ENCODE measurements at places on chromosomes 6 and 20.

DNA sequence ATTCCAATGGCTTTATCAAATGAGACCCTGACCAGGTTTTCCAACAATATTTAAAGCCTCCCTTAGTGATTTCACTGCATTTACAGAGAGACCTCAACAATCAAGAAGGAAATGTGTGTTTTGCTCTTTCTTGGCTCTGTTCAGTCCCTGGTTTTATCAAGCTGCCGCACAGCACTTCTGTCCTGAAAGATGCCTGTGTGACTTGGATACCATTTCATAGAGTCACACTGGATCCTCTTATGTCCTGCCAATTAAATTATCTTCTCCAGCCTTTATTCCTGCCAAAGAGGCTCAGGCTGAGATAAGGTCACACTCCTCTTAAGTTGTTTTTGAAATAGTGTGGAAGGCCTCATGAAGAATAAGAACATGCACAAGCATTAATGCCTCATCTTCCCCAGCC, 197.0 kb upstream of the RNF217 start:
- DNase-seq, result no peak

GRCh38 chr20:58868795-58869194, 16.3 kb downstream of the GNAS start:
- DNase-seq, result no peak

DNA sequence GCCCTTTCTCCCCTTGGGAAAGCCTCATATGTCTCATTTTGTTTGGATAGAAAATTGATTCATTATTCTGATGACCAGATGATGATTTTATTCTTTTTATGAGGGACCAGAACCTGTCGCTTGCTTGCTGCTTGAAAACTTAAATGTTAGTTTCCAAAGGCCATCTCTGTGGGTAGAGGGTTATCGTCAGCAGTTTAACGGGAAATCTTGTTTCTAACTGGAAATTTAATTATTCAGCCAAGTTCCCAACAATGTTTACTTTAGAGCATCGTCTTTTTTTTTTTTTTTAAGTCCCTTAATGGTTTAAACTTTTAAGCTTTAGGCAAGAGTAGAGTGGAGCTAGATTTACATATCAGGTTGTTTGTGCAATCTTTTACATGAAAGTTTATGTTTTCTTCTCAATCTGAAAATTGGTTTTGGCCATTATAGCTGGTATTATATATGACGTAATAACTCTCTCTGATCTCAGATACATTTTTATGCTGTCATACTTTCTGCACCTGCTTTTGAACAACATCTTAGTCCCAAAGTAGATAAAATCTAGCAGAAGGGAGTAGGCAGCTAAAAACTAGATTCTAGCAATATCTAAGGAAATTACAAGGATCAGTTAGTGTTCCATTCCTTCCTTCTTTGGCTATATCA, 93.9 kb downstream of the FOXO3 start:
- DNase-seq, result no peak

DNA sequence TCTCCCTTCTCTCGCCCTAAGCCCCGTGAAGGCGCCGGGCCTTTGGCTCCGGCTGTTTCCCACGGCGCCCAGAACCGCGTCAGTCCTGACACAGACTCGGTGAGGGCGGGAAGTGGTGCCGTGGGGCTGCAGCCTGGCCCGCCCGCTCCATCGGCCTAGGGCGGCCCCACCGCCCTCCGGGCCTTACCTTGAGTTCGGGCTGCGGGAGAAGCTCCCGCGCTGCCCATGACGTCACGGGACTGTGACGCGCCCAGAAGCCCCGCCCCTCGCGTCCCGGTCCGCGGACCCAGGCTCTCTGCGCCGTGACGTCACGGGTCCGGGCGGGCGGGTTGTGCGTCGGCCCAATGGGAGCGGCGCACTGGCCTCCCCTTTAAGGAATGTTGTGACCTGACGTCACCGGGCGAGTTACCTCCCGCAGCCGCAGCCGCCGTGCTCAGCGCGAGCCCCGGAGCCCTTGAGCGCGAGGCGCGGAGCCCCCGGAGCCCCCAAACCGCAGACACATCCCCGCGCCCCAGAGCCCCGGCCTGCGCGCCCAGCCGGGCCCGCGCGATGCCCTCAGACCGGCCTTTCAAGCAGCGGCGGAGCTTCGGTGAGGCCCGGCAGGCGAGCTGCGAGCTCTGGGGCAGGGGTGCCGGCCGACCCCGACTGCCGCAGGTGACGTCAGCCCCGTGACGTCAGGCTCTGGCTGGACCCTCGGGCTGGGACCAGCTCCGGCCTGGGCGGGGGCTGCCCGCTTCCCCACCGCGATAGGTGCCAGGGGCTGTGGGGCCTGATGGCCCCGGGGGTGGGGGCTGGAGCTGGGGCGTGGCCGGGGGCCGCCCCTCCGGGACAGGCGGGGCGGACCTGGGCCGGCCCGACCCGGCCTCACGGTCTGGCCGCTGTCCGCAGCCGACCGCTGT, at the start of gene MAP1LC3A:
Gene MAP1LC3A (plus strand): TSS at position 399 of the 899 bp plus-strand sequence. CDS start 151 bp downstream, at position 550.
- DNase-seq, result peak; percentile 69

DNA sequence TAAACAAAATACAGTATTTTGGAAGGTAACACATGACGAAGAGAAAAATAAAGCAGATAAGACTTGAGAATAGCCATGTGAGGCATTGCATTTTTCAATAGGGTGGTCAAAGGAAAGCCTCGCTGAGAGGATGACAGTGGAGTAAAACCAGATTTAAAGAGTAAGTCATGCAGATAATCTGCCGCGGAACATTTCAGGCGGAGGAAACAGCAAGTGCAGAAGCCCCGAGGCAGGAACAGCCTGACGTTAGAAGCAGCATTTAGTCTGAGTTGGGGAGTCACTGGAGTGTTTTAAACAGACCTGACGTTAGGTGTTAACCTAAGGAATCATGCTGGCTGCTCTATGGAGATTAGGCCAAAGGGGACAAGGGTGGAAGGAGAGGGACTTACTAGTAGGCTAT, 65.0 kb upstream of the VSTM2L start:
- no peak for DNase-seq

DNA sequence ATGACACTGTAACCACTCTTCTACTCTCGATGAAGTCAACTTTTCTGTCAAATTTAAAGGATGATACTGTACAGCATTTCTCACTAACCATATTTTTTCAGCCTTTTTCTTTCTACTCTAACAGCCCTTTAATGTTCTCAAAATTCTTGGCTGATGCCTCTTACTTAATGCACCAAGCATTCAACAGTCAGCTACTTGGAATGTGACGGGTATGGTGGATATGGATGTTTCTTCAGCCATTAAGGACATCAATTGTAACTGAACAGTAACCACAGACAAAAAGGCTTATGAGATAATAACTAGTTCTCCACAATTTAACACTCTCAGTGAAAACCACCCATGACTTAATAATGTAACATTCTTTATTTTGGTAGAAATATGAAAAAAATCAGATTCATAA, 467.2 kb upstream of the ZNF337 start:
- DNase-seq, result peak; percentile 75

- no peak for DNase-seq
Observed at GRCh38 chr20:40335901-40336351, 353.1 kb downstream of the MAFB start.

GRCh38 chr20:33667676-33668465, 1.1 kb downstream of the ACTL10 start:
- no peak for DNase-seq

DNA sequence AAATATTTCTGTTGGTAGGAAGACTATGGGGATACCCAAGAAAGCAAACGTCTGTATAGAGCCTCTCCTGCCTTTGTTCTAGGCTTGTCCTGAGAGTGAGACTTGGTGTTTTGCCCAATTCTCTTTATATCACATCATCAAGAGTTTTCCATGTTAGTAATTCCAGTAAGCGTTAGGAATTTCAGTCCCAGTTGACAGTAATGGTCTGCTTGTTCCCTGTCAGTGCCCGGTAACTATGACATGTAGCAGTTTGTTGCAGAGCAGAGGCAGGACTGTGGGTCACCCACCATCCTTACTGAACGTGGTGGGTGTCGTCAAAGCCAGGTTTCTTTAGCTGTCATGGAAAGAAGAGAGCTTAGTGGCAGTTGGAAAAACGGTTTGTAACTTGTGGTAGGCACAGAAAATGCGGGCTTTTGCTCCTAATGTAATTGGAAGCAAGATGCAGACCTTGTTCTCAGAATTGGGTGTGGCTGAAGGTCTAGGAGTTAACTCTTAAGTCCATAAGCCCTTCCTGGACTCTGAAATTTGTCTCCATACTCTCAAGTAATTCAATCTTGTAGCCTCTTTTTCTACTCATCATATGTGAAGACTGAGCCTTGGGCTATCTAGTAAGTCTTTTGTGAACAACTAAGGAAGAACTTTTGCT, 188.8 kb downstream of the TMEM242 start:
- DNase-seq, result no peak

GRCh38 chr6:118581489-118581959, 33.4 kb downstream of the PLN start:
- DNase-seq, result peak; percentile 34

GRCh38 chr6:80946402-80946801, 806.1 kb downstream of the TENT5A start:
- no peak for DNase-seq

DNA sequence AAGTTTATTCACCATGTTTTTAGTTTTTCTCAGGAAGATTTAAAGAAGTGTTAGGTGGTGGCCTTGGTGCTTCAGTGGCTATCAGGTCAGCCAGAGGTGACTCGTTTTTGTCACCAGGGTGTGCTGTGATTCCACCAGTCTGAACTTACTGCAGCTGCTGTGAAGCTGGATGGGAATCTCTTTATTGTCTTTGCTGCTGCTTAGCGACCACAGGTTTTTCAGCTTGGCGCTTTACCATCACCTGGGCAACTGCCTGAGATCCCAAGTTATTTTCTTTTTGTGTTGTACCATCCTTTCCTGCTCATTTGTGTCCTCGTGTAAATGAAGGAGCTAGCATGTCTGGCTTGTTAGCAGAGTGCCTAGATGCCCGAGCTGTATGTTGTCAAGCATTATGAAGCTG, 146.9 kb downstream of the MACROD2 start:
- no peak for DNase-seq

DNA sequence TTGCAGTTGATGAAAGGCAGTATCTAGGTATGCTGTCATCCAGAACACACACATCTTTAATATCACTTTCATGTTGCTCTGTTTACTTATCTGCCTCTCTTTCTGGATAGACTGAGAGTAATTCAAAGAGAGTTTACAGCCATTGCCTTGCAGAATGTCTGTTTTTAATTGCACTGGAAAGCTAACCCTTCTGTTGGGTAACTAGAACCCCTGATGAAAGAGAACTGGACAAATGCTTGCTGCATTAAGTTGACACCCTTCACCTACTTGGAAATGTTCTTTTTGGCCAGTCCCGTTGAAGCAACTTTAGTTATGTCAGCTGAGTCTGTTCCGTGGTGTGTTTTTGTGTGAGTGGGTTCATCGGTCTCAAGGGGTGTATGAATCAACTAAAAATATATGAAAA, 383.8 kb upstream of the CITED2 start:
- no peak for DNase-seq
